SHP77 treated with DMSO at 0.1 percent for 48 hours (cell line): ENCODE measurements at places on chromosomes 2 and 18.
A peak's percentile ranks its signal among the peaks of the same experiment; 100 is the strongest.

- no peak for DNase-seq
Measured at GRCh38 chr2:24659862-24660261, 133.3 kb downstream of the PTRHD1 start.

GRCh38 chr2:29060441-29060840 is 13.9 kb downstream of the PCARE start:
- DNase-seq = no peak

DNA sequence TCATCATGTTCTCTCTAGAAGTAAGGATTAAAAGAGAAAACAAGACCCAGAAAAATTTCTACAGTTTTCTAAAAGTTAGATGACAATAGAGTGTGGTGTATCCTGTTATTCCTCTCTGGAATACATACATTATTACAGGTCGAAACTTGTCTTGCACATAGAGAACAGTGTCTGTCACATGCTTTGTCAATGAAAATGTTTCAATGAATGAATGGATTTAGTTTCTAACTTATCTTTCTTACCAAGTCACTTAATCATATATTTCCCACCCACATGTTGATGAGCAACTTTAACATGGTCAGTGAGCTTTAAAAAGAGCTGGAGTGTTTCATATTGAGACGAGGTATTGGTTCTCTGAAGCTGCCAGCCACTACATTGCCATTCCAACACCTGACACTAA is 4.3 kb downstream of the DSG4 start:
- no peak for DNase-seq

- DNase-seq = no peak
Measured at GRCh38 chr2:42386682-42387081, 25.7 kb upstream of the COX7A2L start.

GRCh38 chr2:204507636-204508035 is 37.6 kb upstream of the PARD3B start:
- DNase-seq = no peak

- no peak for DNase-seq
Measured at GRCh38 chr2:166417669-166418068, 41.9 kb upstream of the SCN9A start.

GRCh38 chr18:6024745-6025248 is 129.5 kb upstream of the TMEM200C start:
- DNase-seq = no peak

DNA sequence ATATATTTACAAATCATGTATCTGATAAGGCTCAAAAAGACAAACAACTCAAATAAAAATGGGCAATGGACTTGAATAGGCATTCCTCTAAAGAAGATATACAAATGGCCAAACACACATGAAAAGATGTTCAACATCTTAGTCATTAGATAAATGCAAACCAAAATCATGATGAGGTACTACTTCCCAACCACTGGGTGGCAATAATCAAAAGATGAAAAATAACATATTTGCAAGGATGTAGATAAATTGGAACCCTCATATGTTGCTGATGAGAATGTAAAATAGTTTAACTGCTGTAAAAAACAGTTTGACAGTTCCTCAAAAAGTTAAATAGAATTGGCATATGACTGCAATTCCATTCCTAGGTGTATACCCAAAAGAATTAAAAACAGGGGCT is 132.3 kb downstream of the TTC32 start:
- no peak for DNase-seq

DNA sequence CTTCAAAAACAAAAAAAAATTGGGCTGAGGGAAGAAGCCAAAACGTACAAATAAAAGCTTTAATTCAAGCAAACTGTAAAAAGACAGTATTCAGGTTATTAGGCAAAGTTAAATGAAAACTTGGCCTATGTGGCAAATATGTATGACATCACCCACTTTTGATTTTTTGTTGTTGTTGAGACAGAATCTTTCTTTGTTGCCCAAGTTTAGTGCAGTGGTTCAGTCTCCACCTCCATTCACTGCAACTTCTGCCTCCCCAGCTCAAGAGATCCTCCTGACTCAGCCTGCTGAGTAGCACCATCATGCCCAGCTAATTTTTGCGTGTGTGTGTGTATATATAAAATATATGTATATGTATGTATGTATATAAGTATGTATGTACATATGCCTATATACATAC is 440.4 kb upstream of the NRXN1 start:
- no peak for DNase-seq

DNA sequence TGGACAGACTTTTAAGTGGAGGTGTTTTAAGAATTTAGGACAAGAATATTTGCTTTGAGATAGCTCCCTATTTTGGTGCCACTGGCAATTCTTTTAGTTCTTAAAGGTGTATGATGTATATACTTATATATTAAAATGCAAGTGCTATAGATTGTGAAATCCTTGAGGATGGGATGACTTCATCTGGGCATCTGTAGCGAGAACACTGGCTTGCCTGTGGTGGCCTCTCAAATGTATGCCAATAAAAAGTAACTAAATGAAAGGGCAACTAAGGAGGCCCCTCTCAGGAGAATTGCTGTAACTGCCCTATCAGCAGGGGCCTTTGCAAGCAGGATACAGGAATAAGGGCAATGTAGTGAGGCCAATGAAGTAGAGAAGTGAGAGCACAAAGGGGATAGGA is 2.6 kb upstream of the THUMPD2 start:
- no peak for DNase-seq

- DNase-seq = no peak
Measured at GRCh38 chr2:201404699-201405280, 46.5 kb downstream of the TRAK2 start.

DNA sequence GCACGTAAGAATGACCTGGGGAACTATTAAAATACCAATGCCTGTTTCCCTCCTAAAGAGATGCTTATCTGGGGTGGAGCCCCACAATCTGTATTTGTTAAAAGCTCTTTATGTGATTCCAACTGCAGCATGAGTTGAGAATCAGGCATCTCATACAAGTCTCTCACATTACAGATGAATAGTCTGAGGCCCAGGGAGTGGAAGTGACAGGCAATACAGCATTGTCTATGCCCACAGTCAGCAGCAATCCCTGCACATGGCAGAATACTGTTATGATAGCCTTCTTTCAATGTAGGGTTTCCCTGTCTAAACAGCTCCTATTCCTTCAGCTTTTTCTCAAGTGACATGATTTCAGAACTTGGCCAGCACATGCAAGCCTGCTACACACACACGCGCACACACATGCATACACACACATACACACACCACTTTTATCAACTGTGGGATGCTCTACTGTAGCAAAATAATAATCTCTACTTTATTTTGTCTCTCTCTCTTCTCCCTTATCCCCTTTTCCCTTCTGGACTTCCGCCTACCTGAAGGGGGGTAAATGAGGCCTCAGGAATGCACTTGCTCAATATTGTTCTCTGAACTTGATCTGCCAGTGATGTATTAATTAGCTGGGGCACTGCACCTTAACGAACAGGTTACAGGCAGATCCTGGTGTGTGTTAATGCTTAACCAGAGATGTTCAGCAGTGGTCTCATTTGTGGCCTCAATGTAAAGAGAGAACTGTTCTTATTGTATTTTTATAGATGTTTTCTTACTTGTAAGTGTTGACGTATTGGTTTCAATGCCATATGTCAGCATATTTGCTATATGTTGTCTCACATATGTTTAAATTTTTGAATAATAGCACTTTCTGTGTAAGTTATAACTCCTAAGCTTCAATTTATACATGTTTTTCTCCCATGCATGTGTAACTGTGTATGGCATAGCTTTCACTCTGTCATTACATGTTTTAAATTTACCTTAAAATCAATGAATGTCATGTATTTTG is 116.0 kb downstream of the SETBP1 start:
- DNase-seq = no peak

GRCh38 chr2:221635949-221636348 is 63.8 kb upstream of the EPHA4 start:
- no peak for DNase-seq

GRCh38 chr2:69213782-69214181 is 173.2 kb downstream of the GFPT1 start:
- DNase-seq = no peak

DNA sequence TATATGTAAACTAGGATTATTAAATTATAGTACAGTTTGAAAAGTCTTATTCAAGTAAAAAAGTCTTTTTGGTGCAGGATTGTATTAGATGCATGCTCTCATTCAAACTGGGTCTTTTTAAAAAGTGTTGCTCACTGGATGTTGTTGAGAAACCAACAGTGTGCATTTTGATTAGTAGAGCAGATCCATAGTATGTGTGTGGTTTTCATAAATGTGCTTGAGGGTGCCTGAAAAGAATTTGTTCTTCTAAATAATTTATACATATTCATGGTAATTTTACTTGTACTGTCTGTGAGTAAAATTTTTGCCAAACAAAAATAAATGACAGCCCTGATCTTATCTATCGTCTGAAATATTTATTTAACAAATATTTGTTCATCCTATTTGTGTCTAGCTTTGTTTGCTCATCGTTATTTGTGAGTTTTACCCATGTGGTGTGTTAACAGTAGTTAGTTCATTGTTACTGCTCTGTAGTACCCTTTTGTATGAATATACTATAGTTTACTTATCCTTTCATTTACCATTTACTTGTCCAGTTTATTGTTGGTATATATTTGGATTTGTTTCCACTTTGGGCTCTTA is 50.4 kb downstream of the PTPN4 start:
- DNase-seq = no peak

DNA sequence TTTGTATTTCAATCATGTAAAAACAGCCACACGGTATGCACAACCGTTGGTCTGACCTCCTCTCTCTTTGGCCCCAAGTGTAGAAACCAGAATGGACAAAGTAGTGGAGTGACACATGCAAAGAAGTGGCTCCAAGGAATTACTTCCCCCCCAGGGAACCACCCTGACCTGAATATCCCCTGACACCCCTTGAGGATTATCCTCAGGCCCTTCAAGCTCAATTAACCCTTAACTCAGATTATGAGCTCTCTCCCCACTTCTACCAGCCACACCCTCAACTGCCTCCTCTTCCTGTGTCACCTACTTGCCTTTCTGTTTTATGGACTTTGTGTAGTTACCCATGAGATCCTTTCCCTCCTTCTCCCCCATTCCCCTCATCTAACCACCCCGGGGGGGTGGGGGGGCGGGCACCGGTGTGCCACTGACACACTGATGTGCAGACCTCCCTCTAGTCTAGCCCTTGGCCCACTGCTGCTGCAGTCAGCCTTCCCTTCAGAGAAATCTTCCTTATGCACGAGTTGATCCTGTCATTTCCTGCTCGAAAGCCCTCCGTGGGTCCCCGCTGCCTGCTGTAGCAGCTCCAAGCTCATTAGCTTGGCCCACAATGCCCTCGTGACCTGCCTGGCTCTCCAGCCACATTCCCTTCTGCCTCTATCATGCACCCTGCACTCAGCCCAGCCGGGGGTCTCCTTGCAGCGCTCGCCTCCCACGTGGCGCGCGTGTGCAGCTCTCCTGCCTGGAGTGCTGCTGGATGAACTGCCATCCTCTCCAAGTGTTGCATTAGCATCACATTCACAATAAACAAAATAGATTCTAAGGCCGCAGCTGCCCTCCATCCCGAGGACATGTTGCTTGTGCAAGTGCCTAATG is 40.1 kb upstream of the TMEM177 start:
- DNase-seq = no peak

GRCh38 chr2:29767606-29768335 is 153.6 kb downstream of the ALK start:
- DNase-seq = no peak

DNA sequence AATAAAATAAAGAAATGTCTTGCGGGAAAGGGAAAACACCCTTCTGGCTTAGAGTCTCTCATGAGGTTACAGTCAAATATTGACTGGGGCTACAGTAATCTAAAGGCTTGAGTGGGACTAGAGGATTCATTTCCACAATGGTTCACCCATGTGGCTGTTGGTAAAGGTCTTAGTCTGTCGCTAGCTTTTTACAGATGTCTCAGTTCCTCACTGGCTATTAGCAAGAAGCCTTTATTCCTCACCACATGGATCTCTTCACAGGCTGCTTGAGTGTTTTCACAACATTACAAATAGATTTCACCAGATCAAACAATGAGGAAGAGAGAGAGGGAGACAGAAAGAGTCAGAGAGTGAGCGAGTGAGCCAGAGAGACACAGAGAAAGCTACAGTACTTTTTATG is 8.3 kb upstream of the ZC3H15 start:
- DNase-seq = no peak

GRCh38 chr2:50781646-50782045 is 250.3 kb downstream of the NRXN1 start:
- no peak for DNase-seq

- DNase-seq = no peak
Measured at GRCh38 chr2:189018631-189019030, 44.5 kb downstream of the COL3A1 start.

DNA sequence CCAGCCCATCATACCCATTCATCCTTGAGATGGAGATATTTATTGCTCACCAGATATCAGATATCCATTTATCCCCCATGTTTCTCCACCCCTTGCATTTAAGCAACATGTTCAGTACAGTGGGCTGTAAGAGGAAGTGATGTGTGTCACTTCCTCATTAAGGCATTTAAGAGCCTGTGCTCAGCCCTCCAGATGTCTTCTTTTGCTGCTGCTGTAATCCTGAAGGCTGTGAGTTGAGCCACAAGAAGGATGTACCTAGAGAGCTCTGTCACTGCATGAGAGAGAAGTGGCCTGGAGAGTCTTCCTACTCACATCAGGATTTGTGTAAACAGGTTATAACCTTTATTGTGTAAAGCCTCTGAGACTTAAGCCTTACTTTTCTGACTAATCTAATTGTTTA is 151.8 kb upstream of the UNC80 start:
- no peak for DNase-seq

DNA sequence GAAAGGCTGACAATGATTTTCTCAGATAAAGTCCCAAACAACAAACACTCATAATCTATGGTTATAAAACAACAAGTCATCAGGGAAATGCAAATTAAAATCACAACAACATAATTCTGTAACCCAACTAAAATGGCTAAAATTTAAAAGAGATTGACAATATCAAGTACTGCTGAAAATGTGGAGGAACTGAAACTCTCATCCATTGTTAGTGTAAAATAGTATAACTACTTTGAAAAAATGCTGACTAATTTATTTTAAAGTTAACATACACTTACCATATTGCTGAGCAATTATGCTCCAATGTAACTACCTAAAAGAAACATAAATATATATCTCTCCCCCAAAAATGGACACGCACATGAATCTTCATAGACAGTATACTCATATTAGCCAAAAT is 245.9 kb upstream of the SPOPL start:
- no peak for DNase-seq

- DNase-seq = peak; percentile 25
Measured at GRCh38 chr2:178241844-178242551, 47.7 kb downstream of the OSBPL6 start.

DNA sequence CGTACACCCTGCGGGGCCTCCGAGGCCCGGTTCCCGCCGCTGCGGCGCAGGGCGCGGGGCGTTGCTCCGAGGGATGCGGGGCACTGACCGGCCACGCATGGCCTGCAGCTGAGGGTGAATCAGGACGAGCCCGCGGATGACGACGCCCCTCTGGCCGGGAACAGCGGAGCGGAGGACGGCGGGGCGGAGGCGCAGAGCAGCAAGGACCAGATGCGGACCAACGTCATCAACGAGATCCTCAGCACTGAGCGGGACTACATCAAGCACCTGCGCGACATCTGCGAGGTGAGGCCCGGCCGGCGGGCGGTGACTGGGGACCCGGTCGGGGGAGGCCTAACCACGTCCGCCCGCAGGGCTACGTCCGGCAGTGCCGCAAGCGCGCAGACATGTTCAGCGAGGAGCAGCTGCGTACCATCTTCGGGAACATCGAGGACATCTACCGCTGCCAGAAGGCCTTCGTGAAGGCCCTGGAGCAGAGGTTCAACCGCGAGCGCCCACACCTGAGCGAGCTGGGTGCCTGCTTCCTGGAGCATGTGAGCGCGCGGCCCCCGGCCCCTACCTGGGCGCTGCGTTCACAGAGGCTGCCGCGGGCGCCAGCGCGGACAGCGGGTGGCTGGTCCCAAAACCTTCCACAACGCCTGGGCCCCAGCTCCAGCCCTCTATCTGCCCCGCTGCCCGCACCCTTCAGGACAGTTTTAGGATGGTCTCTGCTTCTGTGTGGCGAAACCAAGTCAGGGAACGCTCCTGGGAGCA is 53.2 kb downstream of the FAM168B start:
- no peak for DNase-seq
